NCI-H2171 (cell line): ENCODE measurements at places on chromosomes 12 and 14.

DNA sequence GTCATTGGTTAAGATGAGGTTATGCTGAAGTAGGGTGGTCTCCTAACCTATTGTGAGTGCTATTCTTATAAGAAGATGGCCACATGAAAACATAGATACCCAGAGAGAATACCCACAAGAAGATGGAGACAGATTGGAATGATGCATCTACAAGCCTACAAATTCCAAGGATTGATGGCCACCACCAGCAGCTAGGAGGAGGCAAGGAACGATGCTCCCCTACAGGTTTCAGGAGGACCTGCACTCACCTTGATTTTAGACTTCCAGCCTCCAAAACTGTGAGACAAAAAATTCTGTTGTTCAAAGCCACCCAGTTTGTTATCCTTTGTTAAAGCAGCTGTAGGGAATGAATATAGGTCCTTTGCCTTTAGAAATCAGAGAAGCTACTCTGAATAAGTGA is 227.4 kb downstream of the NEDD1 start:
- no peak for DNase-seq

DNA sequence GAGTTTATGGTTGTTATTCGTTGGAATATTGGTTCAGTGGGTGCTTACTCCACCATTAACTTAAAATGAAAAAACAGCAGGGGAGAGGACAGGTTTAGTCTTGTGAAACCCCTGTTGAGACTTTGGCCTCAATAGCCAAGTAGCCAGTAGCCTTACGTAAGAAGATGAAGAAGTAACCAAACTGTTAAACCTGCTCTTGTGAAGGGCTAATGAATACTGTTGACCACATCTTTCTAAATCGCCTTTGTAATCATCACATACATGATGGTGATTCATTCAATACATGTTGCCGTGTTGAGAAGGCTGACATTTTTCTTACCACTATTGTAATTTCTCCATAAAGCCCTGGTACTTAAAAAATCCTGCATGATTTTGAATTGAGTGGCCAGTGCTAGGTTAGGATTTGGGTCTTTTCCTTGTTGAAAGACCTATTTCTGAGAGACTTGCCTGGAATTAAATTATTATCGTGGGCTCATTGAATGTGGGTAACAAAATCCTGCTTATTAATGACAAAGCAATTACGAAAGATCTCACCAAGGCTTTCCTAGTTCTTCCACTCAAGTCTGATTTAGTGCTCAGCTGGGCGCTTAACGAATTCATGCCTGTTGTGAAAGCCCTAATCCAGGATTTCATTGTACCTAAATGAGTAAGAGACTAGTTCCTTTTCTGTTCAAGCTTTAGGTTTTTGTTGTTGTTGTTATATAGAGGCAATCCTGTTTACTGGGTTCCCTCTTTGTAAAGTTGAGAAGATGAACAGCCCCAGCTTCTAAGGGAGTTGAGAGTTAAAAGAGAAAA is 333.1 kb downstream of the FUT8 start:
- DNase-seq, result no peak

DNA sequence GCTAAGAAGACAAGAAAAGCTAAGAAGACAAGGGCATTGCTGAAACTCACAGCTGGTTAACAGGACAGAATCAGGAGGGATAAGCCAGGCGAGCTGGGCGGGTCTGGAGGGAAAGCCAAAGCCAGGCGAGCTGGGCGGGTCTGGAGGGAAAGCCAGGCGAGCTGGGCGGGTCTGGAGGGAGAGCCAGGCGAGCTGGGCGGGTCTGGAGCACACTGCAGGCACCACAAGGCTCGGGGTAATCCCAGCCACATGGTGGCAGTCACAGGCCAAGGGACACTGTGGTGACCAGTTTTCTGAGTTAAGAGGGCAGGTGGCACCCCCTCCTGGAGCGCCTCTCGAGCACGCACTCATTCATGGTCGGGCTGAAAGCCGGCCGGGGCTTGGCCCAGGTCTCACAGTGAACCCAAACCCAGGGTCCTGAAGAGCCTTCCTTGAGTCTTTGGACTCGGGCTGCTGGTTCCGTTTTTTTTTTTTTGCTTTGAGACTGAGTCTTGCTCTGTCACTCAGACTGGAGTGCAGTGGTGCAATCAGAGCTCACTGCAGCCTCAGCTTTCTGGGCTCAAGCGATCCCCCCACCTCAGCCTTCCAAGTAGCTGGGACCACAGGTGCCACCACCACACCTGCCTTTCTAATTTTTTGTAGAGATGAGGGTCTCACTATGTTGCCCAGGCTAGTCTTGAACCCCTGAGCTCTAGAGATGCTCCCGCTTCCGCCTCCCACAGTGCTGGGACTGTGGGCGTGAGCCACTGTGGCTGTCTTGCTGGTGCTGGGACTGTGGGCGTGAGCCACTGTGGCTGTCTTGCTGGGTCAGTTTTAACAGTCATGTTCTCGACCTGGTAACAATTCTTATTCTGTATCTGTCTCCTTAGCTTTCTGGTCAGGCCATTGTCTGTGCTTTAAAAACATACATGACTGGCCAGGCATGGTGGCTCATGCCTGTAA is 40.2 kb downstream of the HSP90AA1 start:
- DNase-seq, result no peak

- no peak for DNase-seq
These were observed 120.7 kb upstream of the SLC38A2 start for GRCh38 chr12:46493150-46493833.

DNA sequence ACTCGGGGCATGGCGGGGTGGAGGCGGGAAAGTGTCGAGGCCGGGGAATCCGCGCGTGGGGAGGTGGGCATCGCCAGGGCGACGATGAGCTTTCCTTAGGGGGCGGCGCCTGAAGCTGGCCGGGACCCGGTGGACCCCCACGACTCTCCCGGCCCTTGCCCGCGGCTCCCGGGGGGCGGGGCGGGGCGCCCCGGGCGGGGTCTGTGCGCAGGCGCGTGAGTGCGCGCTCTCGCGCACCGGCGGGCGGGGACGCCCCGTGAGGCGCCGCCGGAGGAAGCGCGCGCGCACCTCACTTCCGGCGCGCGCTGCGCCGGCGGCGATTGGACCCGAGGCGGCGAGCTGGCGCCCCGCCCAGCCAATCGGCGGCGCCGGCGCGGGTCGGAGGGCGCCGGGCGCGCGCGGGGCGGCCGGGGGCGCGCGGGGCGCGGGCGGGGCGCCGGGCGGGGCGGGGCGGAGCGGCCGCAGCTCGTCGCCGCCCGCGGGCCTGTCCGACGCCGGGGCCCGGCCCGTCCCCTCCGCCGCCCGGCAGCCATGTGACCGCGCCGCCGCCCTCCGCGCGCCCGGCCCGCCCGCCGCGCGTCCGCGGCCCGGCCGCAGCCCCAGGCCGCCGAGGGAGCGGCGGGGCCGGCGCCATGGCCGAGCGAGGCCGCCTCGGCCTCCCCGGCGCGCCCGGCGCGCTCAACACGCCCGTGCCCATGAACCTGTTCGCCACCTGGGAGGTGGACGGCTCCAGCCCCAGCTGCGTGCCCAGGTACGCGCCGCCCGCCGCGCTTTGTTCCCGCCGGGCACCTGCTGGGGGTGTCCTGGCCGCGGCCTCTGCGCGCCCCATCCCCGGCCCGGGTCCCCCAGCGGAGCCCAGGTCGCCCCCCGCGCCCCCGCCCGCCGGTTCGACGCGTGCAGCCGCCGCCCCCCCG is at the start of gene PACS2:
TSS of gene PACS2 (plus strand) at position 462 of the 914 bp plus-strand sequence. CDS start at position 633, 171 bp downstream.
- peak; percentile 92 for DNase-seq

- no peak for DNase-seq
These were observed 101.0 kb downstream of the RALGAPA1 start for GRCh38 chr14:35708062-35708461.

GRCh38 chr12:104304261-104305009 is 896 bp downstream of the EID3 start:
- DNase-seq, result no peak

DNA sequence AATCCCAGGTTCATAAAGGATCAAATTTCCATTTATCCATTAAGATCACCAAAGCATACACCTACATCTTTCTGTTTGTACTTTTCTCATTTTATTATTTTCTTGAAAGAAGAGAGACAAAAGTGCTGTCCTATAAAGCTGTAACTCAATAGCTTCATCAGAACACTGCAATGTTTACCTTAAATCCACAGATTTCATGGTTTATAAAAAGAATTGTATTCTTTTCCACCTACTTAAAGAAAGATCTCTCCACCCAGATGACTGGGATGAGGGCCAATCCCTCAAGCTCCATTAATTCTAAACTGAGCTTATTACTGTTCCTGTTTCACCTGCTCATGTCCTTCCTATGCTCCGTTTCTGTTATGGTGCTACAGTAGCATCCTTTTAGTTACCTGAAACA is 470.6 kb downstream of the BCAT1 start:
- no peak for DNase-seq

DNA sequence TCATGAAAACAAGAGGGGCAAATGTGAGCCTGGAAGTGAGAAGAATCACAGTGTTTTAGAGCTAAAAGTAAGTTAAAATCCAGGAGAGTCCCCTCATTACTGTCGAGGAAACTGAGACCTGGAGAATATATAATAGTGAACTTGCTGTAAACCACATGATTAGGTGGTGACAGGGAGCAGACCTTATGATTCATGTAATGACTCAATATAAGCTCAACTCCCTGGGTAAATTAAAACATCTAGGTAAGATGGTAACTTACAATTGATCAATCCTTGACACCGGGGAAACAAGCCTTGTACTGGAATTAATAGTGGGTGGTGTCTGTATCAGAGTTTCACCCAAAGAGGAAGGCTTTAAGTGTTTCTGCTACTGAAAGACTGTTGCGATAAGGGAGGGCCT is 269.3 kb downstream of the SNAPC1 start:
- no peak for DNase-seq

DNA sequence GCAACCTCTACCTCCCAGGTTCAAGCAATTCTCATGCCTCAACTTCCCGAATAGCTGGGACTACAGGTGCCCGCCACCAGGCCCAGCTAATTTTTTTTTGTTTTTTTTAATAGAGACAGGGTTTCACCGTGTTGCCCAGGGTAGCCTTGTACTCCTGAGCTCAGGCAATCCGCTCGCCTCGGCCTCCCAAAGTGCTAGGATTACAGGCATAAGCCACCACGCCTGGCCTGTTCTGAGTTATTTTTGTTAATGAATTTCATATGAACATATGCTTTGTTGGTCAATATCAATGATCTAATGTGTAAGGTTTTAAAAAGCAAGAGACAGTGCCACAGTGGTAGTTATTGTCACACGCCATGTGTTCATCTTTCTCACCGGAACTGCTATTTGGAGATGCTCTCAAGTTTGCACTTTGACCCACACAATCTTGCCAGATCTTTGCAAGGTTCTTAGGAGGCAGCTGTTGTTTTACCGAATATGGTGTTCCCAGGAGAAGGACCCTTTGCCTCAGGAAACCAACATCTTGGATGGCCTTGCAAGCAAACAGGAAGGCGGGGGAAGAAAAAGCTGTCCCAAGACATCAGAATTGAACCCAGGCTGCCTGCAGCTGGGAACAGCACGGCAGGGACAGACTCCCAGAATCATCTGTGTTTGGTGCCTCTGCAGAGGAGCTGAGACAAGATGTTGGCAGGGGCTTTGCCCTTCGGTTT is 30.0 kb downstream of the GALNT16 start:
- DNase-seq, result no peak
